Globus pallidus (tissue), 1 donor: ENCODE measurements at places on chromosomes 7 and 10.

DNA sequence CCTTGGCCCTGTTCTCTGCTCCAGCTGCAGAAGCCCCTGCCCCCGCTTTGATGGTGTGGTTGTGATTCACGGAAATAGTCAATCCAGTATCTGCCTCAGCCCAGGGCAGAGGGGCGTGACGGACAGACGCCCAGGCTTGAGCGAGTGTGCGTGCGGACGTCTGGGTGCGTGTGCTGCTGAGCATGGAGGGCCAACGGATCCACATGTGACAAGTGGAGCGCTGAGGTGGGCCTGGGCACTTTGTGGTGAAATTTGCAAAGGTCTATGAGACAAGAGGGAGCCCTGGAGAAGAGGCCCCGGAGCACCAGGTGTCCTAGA is 94.4 kb downstream of the WDR37 start:
- DNase-seq = no peak

DNA sequence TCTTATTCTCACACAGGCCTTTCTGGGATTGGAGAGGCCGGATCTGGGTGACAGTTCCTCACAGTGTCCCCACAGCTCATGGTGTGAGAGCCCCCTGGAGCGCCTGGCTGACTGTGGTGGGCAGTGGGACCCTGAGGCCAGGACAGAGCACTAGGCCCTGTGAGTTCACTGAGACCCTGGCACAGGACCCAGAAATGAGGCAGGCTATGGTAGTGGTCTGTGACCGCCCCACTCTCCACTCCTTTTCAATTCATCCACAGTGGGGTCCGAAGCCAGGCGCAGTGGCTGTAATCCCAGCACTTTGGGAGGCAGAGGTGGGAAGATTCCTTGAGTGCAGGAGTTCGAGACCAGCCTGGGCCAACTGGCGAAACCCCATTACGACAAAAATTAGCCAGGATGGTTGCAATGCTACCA is 95.9 kb upstream of the TNRC18 start:
- DNase-seq = no peak

DNA sequence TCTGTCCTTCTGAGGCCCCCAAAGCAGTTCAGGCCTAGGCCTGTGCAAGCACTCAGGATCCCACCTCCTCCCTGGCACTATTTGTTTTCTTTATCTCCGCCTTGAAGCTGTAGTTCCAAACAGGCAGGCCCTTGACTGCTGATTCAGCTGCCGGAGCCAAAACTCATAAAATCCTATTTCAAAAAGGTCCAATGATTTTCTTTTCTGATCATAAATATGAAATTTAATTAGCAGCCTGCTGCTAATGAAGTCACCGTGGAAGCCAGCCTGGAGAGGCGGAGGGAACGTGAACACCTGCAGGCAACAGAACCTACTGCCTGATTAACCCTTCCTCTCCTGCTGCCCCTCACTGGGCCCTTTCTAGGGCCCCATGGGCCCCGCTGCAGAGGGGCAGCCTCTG is 60.1 kb downstream of the CARD11 start:
- DNase-seq = no peak

DNA sequence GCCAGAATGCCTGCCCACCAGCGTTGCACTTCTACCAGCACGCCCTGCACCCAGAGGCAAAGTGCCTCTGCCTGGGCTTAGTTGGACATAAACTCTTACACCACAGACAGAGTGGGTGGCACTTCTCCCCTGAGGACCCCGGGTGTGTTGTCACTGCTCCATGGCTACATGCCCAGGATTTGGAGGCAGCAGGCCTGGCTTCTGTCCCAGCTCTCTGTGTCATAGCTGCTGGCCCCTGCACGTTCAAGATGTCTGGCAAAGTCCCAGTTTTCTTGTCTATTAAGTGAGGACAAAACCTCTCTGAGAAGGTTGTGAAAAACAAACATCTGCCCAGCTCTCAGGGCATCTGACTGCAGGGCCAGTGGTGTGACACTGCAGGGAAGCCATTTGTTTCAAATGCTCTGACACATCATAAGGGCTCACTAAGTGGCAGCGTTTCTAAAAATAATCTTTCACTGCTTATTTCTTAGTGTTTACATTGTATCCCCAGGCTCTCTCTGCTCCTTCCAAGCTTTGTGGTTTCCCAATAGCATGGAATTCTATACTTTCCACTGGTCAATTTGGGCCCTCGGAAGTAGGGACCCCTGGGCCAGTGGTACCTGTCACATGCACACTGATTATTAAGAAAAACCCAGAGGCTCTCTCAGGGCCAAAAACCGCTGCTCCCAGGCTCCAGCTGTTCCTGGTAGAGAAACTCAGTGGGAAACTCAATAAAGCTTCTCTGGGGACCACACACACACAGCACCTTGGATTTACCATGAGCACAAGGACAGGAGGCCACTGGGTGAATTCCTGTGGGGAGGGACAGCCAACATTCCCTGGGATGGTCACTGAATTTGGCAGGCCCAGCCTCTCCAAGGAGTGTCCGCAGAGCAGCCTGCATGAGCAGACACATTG is 86.2 kb upstream of the ANLN start:
- peak; percentile 86 for DNase-seq

- DNase-seq = no peak
These were observed 29.4 kb downstream of the CCDC3 start for GRCh38 chr10:12972146-12972545.
